Neural crest cell (in vitro differentiated cells): ENCODE measurements at places on chromosomes 2 and 18. TPM values are rescaled to one million over a fixed set of nuclear protein-coding genes. Genes with fewer than 3 reads are reported as not detected.
A peak's percentile ranks its signal among the peaks of the same experiment; 100 is the strongest.

GRCh38 chr2:88082781-88083180 is 15.2 kb downstream of the SMYD1 start:
- peaks cover 29% of the 10 kb centered on the region for H3K4me1 ChIP-seq
- no peak for DNase-seq
- no peaks in the 10 kb centered on the region for H3K27me3 ChIP-seq
- H3K27ac ChIP-seq = peak overlapping the region; percentile 96
- H3K4me3 ChIP-seq = peak overlapping the region; percentile 23
- no peaks in the 10 kb centered on the region for H3K36me3 ChIP-seq

- no peak for DNase-seq
- no peak overlapping the region for H3K27ac ChIP-seq
- peaks cover 40% of the 10 kb centered on the region for H3K4me1 ChIP-seq
Observed at GRCh38 chr2:110675679-110676078, 2.2 kb downstream of the BUB1 start.

GRCh38 chr2:164560181-164560792 is 61.0 kb downstream of the GRB14 start:
- H3K4me1 ChIP-seq = no peaks in the 10 kb centered on the region
- H3K4me3 ChIP-seq = no peak overlapping the region
- no peaks in the 10 kb centered on the region for H3K36me3 ChIP-seq
- no peak overlapping the region for H3K27ac ChIP-seq
- DNase-seq = no peak

DNA sequence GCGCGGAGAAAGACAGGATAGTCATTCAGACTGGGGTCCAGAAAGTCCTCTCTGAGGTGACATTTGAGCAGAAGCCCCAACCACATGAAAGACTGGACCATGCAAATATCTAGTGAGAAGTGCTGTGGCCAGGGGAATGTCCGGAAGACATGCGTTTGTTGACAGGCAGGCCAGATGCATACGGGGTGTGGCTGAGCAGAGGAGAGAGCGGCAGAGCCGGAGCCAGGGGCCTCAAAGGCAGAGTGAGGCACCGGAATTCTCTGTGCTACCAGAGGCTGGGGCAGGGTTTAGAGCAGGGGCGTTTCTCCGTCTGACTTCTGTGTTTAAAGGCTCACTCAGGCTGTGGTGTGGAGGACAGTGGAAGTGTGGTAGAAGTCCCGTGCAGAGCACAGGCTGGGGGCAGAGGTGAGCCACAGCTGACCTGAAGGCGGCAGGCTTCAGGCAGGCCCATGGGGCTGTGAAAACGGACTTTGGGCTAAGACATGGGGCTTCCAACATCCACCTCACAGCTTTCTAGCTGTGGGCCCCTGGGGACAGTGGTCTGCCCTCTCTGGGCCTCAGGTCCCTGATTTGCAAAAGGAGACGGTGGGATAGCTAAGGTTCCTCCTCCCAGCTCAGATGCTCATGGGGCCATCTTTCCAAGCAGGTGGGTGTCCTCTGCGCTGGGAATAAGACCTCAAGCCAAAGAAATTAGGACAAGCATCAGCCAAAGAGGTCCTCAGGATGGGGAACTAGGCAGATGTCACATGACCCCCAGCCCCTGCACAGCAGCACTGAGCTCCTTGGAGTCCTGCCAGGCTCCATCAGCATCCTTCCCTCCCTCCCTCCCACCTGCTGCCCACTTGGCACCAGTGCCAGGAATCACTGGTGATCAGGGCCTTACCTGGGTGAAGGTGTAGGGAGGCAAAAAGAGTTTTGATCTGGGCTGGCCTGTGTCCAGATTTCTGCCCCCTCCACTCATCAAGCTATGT is 11.2 kb downstream of the RUFY4 start:
- H3K36me3 ChIP-seq = no peaks in the 10 kb centered on the region
- H3K27me3 ChIP-seq = peaks cover 3% of the 10 kb centered on the region
- no peaks in the 10 kb centered on the region for H3K4me1 ChIP-seq
- no peak for DNase-seq

DNA sequence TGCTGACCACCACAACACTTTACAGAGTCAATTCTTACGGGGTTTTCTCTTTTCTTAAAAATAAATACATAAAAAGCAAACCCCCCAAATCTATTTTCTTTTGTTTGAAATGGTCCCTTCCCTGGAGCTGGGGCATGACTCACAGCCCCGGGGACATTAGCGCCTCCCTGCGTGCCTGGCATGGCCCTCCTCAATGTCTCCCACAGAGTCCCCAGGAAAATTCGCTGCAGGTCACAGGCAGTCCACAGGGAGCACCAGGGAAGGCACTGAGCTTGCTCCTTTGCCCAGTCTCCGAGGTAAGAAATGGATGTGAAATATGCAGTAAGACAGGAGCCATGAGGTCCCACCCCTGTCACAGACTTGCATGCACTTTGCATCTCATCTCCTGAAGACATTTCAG is 142.5 kb downstream of the LAMA1 start:
- H3K27ac ChIP-seq = no peak overlapping the region
- H3K36me3 ChIP-seq = peaks cover 32% of the 10 kb centered on the region

DNA sequence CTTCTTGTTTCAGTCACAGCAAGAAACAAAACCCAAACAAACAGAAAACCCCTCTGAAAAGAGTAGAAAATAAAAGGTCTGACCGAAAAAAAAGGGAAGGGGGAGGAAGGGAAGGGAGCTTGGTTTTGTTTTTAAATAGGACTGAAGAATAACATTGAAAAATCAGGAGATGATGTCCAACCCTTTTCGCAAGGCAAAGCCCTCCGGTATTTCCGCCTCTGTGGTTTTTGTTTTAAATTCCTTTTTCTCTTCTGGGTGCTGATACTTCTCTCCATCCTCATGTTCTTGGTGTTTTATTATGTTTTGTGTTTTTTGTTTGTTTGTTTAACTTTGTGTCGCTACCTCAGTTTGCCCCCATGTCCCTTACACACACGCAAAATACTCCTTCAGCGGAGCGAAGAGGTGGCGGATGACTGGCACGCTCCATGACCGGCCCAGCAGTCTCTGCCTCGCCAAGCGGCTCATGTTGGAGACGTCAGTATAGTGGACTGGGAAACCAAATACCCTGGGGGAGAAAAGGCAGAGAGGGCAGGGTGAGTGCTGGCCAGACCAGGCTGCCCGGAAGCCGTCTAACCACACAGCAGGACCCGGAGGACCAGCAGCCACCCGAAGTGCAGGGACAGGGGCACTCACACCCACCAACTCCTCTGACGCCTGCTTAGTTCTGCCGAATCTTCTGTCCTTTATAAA is 65.7 kb upstream of the POMC start:
- H3K4me1 ChIP-seq = peaks cover 30% of the 10 kb centered on the region
- peak overlapping the region; percentile 93 for H3K27ac ChIP-seq
- H3K4me3 ChIP-seq = peak overlapping the region; percentile 19
- H3K36me3 ChIP-seq = peaks cover 5% of the 10 kb centered on the region

GRCh38 chr2:188609321-188610049 is 317.8 kb downstream of the GULP1 start:
- no peak overlapping the region for H3K27ac ChIP-seq
- no peak for DNase-seq
- H3K4me3 ChIP-seq = no peak overlapping the region
- no peaks in the 10 kb centered on the region for H3K27me3 ChIP-seq
- H3K36me3 ChIP-seq = peaks cover 9% of the 10 kb centered on the region
- no peaks in the 10 kb centered on the region for H3K4me1 ChIP-seq

DNA sequence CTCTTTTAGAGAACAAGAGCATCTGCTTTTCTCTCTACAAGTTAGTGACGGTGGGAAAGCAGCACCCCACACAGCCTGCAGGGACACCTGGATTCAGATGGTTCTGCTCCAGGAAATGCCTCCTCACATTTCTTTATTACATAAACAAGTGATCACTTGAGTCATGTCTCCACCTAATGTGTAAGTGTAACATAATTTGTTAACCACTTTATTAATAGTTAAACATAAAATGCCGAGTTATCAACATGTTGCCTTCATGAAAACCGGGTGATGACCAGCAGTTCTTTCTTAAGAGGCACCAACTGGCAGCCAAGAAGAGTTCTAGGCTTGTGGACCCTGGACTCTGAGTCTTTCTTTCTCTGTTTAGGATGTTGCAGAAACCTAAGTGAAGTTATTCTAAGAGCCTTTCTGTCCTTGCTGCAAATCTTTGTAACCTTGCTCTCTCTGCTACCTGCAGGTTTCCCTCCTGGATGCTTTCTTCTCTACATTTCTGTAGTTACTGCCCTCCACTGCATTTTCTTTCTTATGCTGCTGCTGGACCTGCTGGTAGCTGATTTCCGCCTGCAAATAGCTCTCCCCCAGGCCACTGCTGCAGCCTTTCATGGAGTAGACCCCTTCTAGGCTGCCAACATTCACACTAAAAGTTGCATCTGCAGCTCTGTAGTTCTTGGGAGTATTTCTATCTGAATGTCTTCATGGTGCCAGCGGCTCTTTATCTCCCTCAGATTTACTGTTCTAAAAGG is 24.3 kb downstream of the UPP2 start:
- DNase-seq = no peak
- no peak overlapping the region for H3K4me3 ChIP-seq
- no peaks in the 10 kb centered on the region for H3K36me3 ChIP-seq
- H3K27ac ChIP-seq = no peak overlapping the region
- H3K27me3 ChIP-seq = no peaks in the 10 kb centered on the region

DNA sequence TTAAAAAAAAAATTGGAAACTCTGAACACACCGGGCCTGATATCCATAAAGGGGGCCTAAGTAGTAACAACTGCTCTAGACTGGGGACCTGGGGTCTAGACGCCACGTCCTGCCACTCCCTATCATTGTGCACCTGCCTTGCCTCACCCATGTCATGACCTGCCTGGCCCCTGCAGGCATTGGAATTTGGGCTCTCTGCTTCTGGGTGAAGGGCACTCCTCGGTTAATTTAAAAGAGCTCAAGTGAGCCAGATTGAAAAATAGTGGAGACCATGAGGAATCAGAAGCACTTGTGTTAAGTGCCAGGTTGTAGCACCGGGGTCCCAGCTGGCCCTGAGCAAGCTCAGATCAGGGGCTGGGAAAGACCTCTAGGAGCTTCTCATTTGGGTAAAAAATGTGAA is 48.1 kb downstream of the SLC4A1AP start:
- H3K27me3 ChIP-seq = peaks cover 30% of the 10 kb centered on the region
- no peak overlapping the region for H3K4me3 ChIP-seq
- no peak for DNase-seq
- H3K36me3 ChIP-seq = no peaks in the 10 kb centered on the region
- H3K27ac ChIP-seq = no peak overlapping the region

GRCh38 chr2:85015653-85016360 is 44.8 kb downstream of the KCMF1 start:
- DNase-seq = no peak
- H3K36me3 ChIP-seq = no peaks in the 10 kb centered on the region
- no peaks in the 10 kb centered on the region for H3K27me3 ChIP-seq
- H3K4me3 ChIP-seq = no peak overlapping the region
- peaks cover 71% of the 10 kb centered on the region for H3K4me1 ChIP-seq
- peak overlapping the region; percentile 43 for H3K27ac ChIP-seq

DNA sequence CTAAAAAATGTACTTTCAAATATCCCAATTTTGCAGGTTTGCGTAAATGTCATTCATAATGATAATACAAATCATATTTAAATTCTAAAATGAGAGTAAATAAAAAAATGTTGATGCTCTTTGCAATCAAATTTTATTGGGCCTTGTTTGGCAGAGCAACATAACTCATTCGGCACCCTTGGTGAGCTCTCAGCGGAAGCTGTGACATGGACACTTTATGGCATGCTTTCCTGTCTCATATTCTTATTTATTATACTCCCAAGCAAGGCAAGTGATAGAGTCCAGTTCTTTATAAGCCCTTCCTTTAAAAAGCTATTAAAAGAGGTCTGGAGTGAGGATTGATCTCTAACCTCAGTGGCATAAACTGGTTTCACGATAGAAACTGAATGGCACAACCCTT is 1493.2 kb upstream of the NXPH2 start:
- DNase-seq = no peak
- no peak overlapping the region for H3K27ac ChIP-seq
- no peaks in the 10 kb centered on the region for H3K36me3 ChIP-seq
- no peaks in the 10 kb centered on the region for H3K27me3 ChIP-seq
- H3K4me1 ChIP-seq = no peaks in the 10 kb centered on the region

DNA sequence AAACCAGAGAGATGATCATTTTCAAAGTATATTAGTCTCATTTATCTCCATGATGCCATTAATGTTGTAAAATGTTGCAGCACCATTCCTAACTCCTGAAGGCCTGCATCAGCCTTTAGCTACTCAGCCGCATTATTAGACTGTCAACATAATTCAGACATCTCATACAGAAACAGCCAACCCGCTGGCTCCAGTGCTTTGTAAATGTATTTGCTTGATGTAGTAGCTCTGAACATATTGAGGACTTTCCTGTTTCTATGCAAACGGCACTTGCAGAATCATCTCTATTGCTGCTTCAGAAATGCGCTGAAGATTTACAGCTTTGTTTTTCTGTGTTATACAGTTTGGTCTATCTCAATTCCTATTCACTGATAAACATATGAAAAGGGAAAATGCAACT is 372.2 kb downstream of the DSEL start:
- no peak overlapping the region for H3K27ac ChIP-seq
- DNase-seq = no peak
- no peak overlapping the region for H3K4me3 ChIP-seq
- H3K27me3 ChIP-seq = no peaks in the 10 kb centered on the region
- H3K36me3 ChIP-seq = no peaks in the 10 kb centered on the region

DNA sequence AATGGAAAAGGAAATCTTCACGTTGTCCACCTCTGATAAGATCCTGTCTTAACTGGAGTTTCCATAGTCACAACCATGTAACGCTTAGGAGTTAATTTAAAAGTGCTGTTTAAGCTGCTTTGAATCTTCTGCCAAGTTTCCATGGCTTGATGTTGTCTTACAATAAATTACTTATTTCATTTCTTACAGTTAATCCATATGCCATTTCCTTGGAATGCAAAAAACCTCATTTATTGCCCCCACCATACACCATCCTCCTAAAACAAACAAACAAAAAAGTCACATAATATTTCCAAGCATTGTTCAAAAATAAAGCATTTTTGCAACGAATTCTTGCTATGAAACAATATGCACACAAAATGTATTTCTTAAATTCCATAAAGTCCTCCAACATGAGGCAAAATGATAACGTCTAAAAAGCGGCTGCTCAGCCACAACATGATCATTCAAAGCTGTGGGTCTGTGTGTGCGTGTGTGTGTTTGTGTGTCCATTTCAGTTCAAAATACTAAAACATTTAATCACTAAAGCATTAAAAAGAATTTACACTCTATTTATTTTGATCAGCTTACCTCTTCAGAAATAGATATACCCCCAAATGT is 46.8 kb upstream of the PXDN start:
- H3K27ac ChIP-seq = no peak overlapping the region
- H3K4me3 ChIP-seq = no peak overlapping the region
- no peaks in the 10 kb centered on the region for H3K4me1 ChIP-seq
- H3K36me3 ChIP-seq = no peaks in the 10 kb centered on the region
- DNase-seq = no peak

DNA sequence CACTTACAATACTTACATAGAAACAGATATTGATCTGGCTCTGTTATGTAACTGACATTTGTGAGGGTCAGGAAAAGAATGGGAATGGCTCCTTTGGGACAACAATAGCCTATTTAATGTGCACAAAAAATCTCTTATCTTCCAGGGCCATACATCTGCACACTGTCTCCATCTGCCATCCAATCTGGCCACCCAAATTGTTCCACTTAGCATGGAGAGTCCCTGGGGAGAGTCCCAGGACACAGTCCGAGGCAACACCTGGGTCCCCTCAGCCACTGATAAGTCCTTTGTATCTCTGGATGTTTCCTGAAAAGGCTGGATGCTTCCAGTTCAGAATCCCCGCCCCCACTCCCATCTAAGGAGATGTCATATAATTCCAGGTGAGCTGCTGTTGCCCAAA is 274.2 kb upstream of the NCKAP5 start:
- H3K27me3 ChIP-seq = no peaks in the 10 kb centered on the region
- H3K4me1 ChIP-seq = peaks cover 30% of the 10 kb centered on the region
- H3K27ac ChIP-seq = no peak overlapping the region
- no peaks in the 10 kb centered on the region for H3K36me3 ChIP-seq
- DNase-seq = no peak
- H3K4me3 ChIP-seq = no peak overlapping the region

The CCDC178 gene
- total RNA-seq = 0.42 and 0.82 TPM in 2 replicates

The COL4A4 gene
- 0.16 and 0.19 TPM in 2 replicates for total RNA-seq

The UGT1A9 gene
- total RNA-seq = not detected in 2 replicates

The SESTD1 gene
- 98.2 and 99.7 TPM in 2 replicates for total RNA-seq

The GPR45 gene
- total RNA-seq = 0.30 TPM in 1 of 2 replicates, not detected in the other
